ENCODE measurements at places on chromosomes 13 and 19.

- DNase-seq: no peak
Observed at GRCh38 chr19:49585023-49585422, 3.9 kb downstream of the PRRG2 start.

DNA sequence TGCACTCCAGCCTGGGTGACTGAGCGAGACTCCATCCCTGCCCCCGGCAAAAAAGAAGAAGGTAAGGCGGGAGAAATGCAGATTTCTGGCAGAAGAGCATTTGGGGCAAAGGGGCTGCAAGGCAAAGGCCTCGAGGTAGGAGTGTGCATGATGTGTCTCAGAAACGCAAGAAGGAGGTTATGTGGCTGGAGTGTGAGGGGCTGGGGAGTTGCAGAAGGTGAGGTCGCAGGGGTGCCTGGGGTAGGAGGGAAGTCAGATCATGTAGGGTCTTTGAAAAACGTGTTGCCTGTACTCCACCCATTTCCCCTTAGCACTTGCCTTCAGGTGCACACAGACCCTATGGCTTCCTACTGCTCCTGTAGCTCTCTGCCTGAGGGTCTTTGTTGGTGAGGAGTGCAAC is 29.9 kb downstream of the KCTD15 start:
- DNase-seq: no peak

- no peak for DNase-seq
Observed at GRCh38 chr19:6066661-6067646, 43.3 kb downstream of the RFX2 start.

GRCh38 chr19:4172861-4173473 is 9.4 kb downstream of the SIRT6 start:
- peak; percentile 31 for DNase-seq

DNA sequence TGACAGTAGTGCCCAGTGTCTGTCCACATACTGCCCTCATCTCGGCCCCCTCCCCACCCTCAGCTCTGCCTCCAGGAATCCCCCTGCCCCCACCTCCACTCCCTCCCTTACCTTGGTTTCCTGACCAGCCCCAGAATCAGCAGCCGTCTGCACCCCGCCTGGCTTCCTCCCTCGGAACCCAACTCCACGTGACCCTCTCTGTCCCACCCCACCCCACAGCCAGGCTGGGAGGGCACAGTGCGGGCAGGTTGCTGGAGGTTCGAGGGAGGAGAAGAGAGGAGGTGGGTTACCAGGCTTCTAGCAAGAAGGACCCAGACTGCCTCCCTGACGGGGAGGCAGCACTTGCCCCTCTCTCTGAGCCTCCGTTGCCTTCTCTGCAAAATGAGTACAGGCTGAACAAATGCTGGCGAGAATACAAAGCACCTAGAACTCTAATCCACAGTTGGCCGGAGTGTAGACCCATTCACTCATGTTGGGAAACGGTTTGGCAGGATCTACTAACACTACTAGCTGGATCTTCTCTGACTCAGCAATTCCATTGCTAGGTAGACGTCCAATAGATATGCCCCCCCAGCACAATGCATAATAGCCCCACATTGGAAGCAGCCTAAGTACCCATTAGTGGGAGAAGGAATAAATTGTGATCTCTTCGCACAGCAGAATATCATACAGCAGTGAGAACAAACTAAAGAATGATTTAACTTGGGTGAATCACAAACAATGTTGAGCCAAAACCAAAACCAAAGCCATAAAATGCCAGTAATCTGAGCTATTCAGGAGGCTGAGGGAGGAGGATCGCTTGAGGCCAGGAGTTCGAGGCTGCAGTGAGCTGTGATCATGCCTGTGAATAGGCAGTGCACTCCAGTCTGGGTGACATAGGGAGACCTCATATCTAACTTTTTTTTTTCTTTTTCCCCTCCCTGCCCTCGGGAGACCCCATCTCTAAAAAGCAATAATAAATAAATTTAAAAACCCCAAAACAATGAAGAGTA is at the start of gene RASAL3:
Gene RASAL3, minus strand, starts transcription at position 151 of the 992 bp plus-strand sequence. CDS start 186 bp downstream, outside the sequence.
- DNase-seq: peak; percentile 56

DNA sequence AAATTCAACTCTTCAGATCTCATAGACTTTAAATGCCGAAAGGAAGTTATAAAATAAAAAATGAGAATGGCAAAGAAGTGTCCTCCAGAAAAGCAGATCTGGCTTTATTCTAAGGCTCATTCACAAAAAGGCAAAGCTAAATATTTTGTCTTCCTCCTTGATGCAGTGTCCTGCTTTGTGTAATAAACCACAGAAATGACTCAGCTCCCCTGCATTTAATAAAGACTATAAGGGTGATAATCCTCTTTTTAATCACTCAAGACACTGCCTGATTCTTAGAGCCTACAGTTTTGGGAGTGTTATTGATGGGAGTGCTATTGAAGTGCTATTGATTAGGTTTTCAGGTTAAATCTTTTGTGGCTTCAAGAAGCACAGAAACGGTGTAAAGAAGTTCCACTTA is 482.0 kb downstream of the PCDH20 start:
- no peak for DNase-seq

GRCh38 chr19:45558399-45558878 is 26.2 kb downstream of the OPA3 start:
- DNase-seq: peak; percentile 49

DNA sequence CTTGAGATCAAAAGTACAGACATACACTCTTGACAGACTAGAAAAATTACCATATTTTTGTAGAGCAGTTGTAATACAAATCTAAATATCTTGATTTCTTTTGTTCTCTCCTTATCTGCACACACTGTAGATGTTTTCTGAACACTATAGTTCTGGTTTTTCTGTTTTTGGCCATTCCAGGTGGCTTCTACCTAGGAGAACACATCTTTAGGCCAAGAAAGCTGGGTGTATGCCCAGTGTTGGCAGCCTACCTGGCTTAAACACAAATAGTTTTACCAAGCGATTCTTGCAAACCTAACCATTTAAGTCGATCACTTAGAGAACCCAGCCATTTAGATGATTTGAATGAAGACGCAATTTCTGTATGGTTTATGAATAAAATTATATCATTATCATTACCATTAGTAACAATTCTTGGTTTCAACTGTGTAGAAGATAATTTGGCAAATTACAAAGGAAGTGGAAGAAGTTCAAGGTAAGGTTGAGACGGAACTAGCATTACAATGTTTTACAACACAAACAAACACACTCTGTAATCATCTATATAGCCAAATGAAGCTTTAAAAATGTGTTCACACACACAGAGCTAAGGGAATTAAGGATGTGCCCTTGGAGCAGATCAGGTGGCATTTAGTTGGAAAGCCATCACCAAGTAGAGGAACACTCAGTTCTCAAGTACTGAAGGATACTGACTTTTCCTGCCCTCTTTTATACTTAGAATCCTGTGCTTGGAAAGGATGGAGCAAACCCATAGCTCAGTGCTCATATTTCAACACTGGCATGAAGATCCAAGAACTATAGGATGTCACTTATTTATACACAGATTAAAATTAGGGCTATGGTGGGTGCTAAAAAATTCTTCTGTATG is 36.2 kb downstream of the ERCC5 start:
- DNase-seq: no peak

- DNase-seq: no peak
Observed at GRCh38 chr19:934865-935479, 9.1 kb downstream of the ARID3A start.

DNA sequence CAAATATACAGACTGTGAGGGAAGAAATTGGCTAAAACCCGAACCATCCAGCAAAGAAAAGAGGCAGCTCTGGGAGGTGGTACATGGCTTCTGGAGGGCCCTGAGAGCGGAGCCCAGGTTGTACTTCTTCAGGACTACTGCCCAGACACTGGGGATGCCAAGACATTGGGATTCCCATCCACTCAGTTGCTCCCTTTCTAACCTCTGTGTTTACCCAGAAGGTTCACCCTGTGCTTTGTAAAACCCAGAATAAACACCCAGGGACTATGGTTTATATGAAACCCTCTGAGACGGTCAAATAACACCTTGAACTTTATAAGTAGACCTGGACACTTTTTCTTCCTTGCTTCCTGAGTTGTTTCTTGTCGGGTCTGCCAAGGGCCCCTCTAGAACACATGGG is 9.7 kb downstream of the MEIOSIN start:
- DNase-seq: no peak

- no peak for DNase-seq
Observed at GRCh38 chr13:102654756-102655155, 40.1 kb downstream of the METTL21C start.

DNA sequence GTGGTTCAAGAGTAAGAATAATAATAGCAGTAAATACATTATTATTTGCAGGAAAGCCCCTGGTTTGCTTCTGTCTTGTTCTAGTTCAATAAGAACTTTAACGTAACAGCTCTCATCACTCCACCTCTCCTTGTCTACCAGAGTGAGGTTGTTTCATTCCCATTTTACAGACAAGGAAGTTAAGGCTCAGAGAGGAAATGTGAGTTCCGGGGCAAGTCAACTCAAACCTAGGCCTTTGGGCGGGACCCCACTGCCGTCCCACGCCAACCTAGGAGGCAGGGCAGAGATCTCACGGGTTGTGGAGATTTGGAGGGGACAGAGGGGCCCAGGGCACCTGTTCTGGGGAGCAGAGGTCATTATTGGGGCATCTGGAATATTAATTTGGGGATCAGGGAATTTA is 1.5 kb downstream of the MAP4K1 start:
- no peak for DNase-seq

DNA sequence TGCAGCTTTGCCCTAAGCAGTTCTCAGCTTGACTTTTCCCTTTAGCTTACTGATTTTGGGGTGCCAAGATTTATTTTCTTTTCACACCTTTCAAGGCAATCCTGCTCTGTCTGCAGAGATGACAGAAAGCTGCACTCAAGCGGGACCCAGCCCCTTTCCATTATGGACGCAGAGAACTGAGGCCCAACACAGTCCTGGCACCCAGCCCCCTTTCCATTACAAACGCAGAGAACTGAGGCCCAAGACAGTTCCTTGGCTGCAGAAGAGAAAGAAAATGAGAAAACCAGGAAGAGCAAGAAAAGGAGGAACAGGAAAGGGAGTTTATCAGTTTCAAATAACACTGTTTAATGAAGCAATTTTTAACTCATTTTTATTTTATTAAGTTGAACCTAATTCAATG is 36.8 kb upstream of the ATP11A start:
- no peak for DNase-seq

- no peak for DNase-seq
Observed at GRCh38 chr13:33403807-33404362, 118.3 kb upstream of the STARD13 start.

DNA sequence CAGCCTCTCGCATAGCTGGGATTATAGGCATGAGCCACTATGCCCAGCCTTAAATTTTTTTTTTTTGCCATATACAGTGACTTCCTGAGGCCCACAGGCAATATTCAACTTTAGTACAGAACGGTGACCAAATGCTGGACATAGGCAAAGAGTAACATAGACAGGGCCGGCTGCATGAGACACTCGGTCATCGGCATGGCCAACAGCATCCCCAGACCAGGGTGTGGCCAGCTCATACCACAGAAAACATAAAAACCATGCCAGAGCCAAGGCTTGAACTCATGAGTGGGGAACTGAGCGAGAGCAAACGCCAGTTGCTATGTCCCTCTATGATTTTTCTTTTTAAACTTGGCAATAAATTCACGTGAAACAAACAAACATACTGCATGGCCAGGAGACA is 17.0 kb downstream of the KANK2 start:
- no peak for DNase-seq

DNA sequence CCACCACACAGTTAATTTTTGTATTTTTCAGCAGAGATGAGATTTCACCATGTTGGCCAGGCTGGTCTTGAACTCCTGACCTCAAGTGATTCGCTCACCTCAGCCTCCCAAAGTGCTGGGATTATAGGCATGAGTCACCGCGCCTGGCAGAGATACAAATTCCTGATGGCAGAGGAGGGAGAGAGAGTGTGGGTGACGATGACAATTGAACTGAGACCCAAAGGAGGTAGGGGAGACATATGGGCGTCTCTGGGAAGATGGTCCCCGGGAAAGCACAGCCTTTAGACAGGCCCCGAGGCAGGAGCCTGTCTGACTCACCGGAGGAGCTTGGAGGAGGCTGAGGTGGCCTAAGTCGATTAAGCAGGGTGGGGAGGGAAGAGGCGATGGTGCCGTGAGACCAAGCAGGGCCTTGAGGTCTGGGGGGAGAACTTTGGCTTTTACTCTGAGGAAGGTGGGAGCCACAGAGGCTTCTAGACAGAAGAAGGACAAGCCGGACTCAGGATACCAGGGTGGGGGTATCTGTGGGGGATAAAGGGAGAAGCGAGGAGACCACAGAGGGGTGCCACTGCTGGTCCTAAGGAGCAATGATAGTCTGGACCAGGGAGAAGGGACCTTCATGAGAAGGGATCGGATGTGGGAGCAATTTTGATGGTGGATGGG is 38.2 kb downstream of the ARRDC2 start:
- no peak for DNase-seq

DNA sequence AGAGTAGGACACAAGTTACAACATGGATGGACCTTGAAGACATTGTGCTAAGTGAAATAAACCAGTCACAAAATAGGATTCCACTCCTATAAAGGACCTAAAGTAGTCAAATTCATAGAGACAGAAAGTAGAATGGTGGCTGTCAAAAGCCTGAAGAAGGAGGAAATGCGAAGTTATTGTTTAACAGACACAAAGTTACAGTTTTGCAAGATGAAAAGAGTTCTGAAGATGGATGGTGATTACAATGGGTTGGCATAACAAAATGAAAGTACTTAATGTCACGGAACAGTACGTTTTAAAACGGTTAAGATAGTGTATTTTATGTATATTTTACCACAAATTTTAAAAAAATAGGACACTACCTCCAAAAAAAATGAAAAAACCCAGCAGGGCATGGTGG is 34.8 kb downstream of the FOXO1 start:
- no peak for DNase-seq

DNA sequence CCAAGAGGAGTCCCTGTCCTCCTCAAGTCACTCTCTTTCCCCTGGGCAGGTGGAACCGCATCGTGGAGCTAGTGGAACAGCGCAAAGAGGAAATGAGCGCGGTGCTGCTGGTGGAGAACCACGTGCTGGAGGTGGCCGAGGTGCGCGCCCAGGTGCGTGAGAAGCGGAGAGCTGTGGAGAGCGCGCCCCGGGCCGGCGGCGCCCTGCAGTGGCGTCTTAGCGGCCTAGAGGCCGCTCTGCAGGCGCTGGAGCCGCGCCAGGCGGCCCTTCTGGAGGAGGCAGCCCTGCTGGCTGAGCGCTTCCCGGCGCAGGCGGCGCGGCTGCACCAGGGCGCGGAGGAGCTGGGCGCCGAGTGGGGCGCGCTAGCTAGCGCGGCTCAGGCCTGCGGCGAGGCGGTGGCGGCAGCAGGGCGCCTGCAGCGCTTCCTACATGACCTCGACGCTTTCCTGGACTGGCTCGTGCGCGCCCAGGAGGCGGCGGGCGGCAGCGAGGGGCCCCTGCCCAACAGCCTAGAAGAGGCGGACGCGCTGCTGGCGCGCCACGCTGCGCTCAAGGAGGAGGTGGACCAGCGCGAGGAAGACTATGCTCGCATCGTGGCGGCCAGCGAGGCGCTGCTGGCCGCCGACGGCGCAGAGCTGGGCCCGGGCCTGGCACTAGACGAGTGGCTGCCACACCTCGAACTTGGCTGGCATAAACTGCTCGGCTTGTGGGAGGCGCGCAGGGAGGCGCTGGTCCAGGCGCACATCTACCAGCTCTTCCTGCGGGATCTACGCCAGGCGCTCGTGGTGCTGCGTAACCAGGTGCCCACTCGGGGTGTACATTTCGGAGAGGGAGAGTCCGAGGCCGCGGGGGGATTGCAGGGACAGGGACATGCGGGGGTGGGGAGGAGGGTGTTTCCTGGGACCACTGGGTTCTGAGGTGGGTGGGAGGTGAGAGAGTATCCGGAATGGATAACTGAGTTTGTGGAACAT is 52.8 kb downstream of the SPTBN4 start:
- no peak for DNase-seq

- no peak for DNase-seq
Observed at GRCh38 chr19:19399733-19400433, 5.6 kb upstream of the GATAD2A start.

- no peak for DNase-seq
Observed at GRCh38 chr13:104414771-104415170, 1348.6 kb upstream of the SLC10A2 start.

GRCh38 chr13:32639502-32640105 is 53.4 kb downstream of the PDS5B start:
- peak; percentile 18 for DNase-seq

Measured in stimulated activated CD4-positive, alpha-beta T cell treated with anti-CD3 and anti-CD28 coated beads, Interleukin-12 subunit alpha, Interleukin-12 subunit beta, amount 100 ng/mL, for 24 hours (primary cell).